ENCODE measurements at places on chromosomes 16 and 17.

- no peak for DNase-seq
Measured at GRCh38 chr17:47955497-47956461, 1.9 kb downstream of the PRR15L start.

- DNase-seq: no peak
Measured at GRCh38 chr17:56652628-56653027, 59.1 kb downstream of the NOG start.

DNA sequence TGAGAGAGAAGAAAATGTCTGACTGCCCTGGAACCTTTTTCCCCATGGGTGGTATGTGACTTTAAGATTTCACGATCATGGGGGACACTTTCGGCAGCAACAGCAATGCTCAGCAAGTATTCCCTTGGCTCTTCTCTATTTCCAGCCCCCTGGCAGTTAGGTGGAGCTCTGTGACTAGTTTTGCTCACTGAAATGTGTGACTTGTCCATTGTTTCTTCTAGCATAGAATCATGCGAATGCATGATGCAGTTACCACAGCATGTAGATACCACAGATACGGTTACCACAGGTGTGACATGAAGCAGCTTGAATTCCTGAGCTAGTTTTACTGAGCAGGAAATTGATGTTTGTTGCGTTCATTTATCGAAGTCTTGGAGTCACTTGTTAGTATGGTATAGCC lies 1034.5 kb upstream of the EEF2KMT start:
- no peak for DNase-seq

DNA sequence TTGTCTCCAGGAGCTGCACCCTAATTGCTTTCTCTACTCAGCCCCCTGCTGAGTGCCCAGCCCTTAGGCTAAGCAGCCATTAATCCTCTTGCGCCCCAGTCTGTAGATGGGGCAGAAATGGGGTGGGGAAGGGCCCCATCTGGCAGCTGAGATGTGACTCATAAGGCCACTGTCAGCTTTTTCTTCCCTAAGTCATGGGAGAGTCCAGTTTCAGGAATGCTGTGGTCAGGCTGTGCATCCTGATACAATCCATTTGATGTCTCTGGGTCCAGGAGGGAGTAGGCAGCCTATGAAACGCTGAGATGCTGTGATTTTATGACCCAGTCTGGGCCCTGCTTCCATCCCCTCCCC lies 12.3 kb downstream of the PLXDC1 start:
- DNase-seq: no peak

DNA sequence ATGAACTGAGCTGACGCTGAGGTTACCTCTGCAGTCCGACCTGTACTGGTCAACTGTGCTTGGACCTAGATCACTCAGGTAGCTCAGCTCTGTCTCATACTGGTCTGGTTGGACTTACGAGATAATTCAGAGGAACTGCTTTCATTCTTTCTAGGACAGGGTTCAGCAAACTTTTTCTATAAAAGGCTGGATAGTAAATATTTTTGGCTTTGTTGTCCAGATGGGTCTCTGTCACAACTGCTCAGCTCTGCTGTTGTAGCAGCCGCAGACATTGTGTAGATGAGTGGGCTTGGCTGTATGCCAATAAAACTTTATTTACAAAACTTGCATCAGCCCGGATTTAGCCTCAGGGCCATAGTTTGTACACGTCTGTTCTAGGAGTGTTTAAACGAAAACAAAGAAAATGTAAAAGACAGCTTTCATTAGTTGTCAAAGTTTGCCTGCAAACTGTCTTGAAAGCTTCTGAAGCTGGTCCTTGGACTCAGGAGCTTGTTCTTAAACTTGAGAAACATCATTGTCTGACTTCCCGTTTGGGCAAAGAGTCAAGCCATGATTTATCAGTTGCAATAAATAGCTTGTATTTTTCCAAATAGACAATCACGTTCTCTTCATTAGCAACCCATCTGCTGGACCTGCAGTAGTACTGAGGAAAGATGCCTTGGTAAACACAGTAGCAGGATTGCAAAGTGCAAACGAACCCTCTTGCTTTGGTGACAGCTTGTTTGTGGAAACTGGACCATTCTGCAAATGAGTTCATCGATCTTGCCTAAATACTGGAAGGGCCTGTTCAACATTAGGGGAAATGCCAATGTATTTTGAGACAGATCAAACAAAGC lies 253.4 kb downstream of the SNX29 start:
- DNase-seq: no peak

GRCh38 chr16:17657045-17657444 lies 186.3 kb upstream of the XYLT1 start:
- no peak for DNase-seq

- no peak for DNase-seq
Measured at GRCh38 chr17:17603895-17604225, 12.4 kb upstream of the PEMT start.

GRCh38 chr17:79840989-79841286 lies 1.7 kb upstream of the CBX4 start:
- no peak for DNase-seq

DNA sequence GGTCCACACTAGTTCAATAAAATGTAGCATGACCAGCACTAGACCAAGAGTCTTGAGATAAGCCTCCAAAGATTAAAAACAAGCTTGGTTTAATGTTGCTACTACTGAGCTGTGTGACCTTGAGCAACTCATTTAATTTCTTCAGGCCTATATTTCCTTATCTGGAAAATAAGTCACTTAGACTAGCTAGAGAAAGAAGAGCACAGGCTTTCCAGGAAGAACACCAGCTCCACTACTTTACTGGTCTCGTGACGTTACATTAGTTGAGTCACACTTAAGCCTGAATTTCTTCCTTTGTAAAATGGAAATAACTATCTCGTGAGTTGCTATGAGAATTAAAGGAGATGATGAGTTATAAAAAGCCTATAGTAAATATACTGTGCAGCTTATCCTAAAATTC lies 5.4 kb downstream of the HELZ start:
- no peak for DNase-seq

DNA sequence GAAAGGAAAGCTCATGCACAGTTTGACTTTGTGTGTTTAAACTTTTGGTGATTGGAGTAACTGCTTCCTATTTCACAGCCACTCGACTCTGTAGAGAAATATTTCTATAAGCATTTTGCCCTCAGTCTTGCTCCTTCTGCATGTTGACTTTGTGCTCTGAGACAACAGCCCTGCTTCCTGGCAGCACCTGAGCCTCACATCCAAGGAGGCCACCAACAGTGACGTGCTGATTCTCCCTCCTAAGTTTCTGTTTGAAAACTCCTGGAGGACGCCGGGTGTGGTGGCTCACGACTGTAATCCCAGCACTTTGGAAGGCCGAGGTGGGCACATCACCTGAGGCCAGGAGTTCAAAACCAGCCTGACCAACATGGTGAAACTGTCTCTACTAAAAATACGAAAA lies 23.9 kb upstream of the WSB1 start:
- no peak for DNase-seq

DNA sequence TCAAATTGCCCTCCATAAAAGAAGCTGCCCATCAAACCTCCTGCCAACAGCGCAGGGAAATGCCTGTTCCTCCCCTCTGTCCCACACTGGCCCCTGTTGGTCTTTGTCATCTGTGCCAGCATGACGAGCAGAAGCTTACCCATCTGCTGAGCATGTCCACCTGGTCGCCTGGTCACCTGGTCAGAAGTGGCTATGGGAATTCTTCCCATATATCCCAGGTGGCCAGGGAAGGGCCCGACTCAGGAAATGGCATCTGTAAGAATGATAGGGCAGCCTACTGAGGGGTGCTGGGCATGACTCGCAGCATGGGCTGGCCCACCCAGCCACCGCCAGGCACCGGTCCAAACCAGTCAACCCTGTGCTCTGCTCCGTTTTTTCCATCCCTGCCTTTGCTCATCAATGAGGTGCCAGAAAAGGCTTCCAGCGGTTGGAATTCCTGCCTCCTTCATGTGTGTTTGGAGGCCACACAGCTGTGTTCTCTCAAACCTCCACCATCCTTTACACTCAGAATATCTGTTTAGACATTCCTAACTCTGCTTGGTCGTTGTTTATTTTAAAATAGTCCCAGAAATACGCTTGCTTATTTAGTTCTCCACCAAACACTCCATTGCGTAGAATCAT lies 145.2 kb downstream of the CLEC16A start:
- DNase-seq: no peak

DNA sequence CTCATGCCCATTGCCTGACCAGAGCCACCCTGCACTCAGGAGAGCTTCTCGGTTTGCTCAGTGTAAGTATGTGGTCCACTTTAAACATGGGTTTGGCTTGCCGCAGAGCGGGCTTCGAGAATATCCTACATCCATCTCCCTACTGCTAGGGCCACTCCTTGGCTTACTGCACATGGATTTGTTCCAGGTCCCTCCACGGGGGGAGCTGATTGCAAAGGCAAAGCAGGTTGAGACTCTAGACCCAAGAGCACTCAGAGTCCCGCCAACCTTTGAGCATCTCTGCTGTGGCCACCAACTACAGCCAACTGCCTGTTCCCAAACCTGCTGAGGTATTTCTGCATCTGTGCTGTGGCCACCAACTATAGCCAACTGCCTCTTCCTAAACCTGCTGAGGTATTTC lies 26.4 kb downstream of the RNF135 start:
- no peak for DNase-seq

DNA sequence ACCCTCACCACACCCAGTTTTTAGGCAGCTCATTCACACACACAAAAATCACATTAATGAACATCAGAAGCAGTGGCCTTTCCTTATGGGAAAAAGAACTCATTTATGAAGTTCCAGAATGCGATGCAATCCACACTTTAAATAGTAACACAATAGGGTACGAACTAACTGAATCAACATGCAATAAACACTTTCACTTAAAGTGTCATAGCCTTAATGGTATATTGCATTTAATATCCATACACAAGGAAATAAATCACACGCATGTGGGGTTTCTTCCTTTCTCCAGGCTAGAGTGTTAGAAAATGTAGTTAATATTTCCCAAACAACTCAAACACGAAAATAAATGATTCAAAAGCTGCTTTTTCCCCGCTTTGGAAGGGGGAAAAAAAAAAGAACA lies 19.7 kb downstream of the ADCY9 start:
- DNase-seq: no peak

GRCh38 chr17:79556271-79556670 lies 54.6 kb downstream of the RBFOX3 start:
- DNase-seq: no peak

GRCh38 chr17:80397034-80397387 lies 18.0 kb upstream of the ENDOV start:
- no peak for DNase-seq

- DNase-seq: no peak
Measured at GRCh38 chr17:51640108-51640622, 379.8 kb downstream of the UTP18 start.

- no peak for DNase-seq
Measured at GRCh38 chr17:57918017-57918895, 37.0 kb downstream of the CUEDC1 start.

DNA sequence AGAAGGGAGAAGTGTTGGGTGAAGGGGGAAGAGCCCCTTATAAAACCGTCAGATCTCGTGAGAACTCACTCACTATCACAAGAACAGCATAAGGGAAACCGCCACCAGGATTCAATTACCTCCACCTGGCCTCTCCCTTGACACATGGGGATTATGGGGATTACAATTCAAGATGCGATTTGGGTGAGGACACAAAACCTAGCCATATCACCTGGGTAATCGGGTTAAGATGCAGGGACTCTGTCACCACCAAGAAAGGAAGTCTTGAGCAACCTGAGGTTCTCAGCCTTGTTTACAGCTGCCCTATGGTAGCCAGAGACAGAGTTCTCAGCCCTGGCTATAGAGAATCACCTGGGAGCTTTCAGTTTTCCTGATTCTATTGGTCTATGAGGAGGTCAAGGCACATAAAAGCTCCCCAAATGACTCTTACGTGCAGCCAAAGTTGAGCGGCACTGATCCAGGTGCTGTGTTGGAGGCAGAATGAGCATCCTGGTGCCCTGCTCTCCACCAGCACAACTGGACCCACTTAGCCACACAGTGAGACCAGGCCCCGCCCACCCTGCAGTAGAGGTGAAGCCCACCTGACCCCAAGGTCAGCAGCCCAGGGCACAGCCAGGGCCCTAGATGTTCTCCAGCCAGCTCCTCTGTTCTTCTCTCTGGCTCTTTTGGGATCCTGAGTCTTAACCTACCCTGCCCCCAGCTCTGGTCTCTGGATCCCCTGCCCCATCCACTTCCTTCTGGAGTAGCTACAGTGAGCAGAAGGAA lies 138.5 kb upstream of the CDH5 start:
- no peak for DNase-seq

GRCh38 chr17:74446551-74447500 lies 14.9 kb downstream of the GPRC5C start:
- no peak for DNase-seq

GRCh38 chr17:60947543-60947942 lies 269.9 kb downstream of the BCAS3 start:
- no peak for DNase-seq

DNA sequence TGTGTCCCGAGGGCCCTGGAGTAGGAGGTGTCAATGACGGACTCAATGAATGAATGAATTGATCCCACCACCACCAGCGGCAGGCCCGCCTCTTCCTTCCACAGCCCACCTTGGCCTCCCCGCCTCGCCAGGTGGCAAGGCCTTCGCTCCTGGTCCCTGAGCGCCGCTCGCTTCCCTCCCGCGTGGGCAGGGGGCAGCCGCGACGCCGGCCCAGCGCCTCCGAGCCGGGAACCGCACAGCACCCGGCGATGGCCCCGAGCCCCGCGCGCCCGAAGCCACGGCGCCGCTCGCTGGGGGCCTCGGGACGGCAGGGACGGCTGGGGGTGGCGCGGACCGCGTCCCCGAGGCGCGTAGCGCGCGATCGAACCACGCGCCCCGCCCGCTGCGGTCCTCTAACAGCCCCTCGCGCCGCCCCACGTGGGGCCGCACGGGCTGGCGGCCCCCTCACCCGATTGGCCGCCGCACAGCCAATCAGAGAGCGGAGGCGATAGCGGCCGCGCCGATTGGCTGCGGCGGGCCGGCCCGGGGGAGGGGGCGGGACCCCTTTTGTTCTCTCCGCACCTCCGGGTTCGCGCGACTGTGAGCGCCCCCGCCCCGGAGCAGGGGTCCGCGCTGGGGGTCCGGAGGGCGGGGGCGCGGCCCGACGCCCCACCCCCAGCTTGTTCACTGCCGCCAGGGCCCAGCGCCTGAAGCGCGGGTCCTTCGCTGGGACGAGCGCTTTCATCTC lies 31.4 kb downstream of the ACTG1 start:
- DNase-seq: peak; percentile 36

DNA sequence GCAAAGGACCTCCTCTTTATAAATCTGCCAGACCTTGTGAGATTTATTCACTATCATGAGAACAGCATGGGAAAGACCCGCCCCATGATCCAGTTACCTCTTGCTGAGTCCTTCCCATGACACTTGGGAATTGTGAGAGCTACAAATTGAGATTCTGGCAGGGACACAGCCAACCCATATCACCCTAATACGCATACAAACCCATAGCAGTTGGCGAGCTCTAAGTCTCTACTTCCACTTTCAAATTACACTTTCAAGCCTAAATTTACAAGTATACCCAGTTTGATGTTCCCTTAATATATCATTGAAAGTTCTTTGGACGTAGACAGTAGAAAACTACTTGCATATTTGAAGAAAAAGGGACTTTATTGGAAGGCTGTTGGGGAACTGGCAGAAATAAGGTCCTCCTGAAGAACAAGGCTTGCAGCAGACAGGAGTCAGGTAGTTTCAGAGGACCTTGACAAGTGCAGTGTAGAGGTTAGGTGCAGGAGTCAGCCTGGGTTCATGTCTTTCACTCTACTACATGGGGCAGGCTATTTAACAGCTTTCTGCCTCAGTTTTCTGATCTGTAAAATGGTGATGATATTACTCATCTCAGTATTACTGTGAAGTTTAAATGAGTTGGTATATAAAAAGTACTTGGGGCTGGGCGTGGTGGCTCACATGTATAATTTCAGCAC lies 107.9 kb upstream of the EEF2KMT start:
- DNase-seq: no peak

GRCh38 chr17:66126231-66126630 lies 65.7 kb downstream of the CEP112 start:
- no peak for DNase-seq
